NCI-H1694 (cell line): ENCODE measurements at places on chromosomes 13 and 19.

GRCh38 chr13:109314101-109314500 lies 472.3 kb downstream of the IRS2 start:
- DNase-seq: no peak

DNA sequence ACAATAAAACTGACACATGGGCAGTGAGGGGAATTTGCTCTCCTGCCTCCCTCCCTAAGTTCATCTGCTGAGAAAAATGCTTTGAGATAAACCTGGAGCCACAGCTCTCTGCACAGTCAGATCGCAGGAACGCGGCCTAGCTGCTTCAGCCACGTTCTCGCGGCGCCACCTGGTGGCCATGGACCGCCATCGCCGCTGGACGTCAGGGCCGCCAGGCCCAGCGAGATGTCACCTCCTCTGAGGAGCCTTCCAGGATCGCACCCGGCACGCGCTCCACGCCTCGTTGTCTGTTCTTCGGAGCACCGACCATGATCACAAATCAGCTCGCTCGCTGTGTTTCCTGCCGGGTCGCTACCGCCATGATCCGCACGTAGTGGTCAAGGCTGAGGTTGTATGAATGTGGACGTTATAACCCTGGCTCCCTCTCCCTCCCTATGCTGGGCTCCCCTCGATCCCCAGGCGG lies 20.6 kb upstream of the USP29 start:
- no peak for DNase-seq

DNA sequence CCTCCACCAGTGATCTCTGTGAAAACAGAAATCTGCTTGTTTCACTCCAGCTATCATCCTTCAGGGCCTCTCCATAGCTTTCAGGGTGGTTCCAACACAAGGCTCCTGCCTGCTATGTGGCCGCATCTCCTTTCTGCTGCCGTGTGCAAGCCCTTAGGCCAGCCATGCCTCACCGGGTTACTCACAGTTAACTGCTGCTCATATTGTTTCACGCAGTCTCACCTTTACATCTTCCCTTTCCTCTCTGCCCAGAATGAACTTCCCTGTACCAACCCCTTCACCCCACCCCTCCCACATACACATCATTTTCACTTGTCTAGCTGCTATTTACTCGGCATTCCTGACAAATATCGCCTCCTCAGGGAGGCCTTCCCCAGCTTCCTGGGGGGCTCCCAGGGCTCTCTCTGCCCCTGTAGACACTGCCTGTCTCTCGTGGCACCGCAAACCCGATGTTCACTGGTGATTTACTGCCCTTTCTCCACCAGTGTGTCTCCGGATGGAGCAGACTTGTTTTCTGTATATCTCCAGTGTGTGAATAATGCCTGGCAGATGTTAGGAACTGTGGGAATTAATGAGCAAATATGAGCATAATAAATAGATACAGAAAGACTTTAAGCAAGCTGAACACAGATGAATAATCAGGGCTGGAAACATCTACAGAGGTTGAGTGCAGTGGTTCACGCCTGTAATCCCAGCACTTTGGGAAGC lies 39.3 kb upstream of the GPR183 start:
- peak; percentile 58 for DNase-seq

DNA sequence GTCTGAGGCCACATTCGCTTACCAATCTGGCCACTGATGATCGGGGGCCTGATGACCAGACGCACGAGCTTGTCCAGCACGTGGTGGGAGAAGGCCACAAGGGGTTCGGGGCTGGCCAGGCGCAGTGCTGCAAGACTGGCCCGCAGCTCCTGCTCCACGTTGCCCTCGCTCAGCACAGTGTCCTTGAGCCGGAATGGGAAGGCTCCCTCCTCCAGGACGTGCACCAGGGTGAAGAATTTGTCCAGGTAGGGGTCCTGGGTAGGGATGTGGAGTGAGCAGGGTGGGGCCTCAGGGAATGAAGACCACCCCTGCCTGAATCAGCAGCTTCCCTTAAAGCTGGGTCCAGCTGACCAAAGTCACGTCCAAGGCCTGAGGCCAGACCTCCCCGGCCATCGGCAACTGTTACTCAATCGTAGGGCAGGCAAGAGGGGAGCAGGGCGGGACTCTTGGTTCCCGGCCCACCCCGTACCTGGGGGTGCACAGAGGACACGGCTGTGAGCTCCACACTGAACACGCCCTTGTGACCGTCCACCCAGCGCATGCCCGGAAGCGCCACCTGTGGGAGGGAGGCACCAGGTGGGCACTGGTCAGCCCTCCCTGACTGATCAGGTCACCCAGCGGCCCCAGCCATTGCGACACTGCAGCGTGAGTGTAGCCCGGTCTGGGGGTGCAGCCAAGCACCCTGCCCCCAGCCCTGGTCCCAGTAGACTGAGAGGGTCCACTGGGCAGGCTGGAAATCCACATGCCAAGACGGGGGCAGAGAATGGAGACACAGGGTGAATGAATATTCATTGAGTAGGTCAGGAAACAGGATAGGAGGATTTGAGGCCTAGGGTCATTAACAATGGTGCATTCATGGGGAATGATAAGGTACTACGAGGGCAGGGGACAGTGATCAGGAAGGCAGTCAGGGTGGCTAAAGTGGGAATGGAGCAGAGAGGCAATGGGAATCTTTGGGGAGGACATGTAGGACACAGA lies 2.8 kb upstream of the ANGPTL8 start:
- no peak for DNase-seq

- no peak for DNase-seq
Observed at GRCh38 chr19:37304190-37304883, 66.6 kb upstream of the ZNF527 start.

- DNase-seq: peak; percentile 82
Observed at GRCh38 chr19:47707135-47707925, 5.9 kb upstream of the EHD2 start.

- no peak for DNase-seq
Observed at GRCh38 chr13:104098421-104098820, 1032.2 kb upstream of the SLC10A2 start.

DNA sequence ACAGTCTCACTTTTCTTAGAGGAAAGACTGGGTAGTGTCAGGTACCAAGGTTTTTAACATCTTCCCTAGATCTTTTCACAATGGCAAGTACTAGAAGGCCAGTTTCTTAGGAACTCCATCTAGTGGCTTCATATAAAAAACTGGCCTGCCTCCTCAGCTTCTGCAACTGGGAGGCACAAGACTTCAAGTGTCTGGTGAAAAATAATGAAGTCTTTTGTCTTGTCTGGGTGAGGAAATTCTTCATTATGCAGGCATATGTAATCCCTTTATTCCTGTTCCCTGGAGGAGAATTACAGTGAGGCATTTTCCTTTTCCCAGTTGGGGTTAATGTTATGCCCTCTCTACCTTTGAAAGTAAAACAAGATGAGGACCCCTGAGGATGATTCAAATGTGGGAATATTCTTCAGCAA lies 300.5 kb downstream of the NALCN start:
- DNase-seq: no peak

- no peak for DNase-seq
Observed at GRCh38 chr13:90696254-90696653, 651.2 kb upstream of the MIR17HG start.

DNA sequence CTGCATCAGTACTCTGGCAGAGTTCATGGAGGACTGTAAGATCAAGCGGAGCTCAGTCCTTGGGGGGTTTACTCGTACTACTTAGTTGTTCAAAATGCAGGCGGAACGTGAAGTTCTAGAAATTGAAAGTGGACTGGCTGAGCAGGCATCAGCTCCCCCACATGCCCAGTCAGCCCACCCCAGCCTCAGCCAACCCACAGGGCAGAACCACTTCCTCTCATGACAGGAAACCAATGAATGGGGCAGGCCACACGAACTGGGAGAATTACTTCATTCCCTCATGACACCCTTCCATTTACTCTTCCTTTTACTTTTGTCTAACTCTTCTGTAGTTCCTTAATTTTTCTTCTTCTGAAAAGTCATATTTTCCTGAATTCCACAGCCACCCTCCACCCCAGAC lies 71.9 kb downstream of the FLT1 start:
- no peak for DNase-seq

GRCh38 chr19:18924684-18925213 lies 5.2 kb downstream of the DDX49 start:
- no peak for DNase-seq

- no peak for DNase-seq
Observed at GRCh38 chr19:33963514-33963913, 166.8 kb downstream of the KCTD15 start.

GRCh38 chr13:110879482-110879881 lies 35.4 kb downstream of the ANKRD10 start:
- no peak for DNase-seq

DNA sequence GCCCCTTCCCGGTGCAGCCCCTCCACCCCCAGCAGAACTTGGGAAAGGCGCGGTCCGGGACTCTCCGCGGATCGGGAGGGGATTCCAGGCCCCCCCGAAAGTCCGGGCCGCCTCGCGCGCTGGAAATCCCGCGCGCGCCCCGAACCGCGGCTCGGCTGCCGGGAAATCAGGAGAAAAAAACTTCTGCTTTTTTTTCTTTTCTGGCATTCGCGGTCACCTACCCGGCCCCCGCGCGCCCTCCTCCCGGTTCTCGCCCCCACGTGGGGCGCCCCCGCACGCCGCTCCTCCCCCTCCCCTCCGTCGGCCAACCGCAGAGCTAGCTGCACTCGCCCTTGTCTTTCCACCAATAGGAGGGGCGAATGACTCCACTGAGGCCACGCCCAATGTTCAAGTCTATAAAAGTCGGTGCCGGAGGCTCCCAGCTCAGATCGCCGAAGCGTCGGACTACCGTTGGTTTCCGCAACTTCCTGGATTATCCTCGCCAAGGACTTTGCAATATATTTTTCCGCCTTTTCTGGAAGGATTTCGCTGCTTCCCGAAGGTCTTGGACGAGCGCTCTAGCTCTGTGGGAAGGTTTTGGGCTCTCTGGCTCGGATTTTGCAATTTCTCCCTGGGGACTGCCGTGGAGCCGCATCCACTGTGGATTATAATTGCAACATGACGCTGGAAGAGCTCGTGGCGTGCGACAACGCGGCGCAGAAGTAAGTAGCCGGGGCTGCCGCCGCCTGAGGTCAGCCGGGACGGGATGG lies at the start of gene GADD45B:
GADD45B (plus strand) TSS at position 426 of the 749 bp plus-strand sequence; CDS start at position 658, 232 bp downstream.
- DNase-seq: peak; percentile 72

DNA sequence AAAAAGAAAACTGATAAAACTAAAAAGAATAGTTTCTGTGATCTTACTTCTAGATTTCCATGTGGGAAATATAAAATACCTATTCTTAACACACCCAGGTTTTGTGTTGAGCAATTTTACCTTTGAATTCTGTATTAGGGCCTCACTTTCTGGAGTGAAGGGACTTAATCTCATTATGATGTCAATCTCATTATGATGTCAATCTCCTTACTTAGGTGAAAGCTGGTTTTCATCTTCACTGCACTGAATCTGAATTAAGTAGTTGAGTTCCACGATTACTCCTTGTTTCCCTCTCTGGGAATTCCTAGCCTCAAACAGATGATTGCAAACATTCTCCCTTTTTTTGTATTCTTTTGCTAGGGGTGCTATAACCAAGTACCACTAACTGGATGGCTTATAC lies 1367.2 kb downstream of the EFNB2 start:
- DNase-seq: no peak

GRCh38 chr13:21567714-21568113 lies 36.3 kb downstream of the MICU2 start:
- no peak for DNase-seq

GRCh38 chr19:32350987-32351348 lies 5.6 kb downstream of the ZNF507 start:
- no peak for DNase-seq
